GM12891 (cell line): ENCODE measurements at places on chromosomes 3 and 15.

- DNase-seq = no peak
Observed at GRCh38 chr15:49041426-49041825, 4.8 kb downstream of the SECISBP2L start.

DNA sequence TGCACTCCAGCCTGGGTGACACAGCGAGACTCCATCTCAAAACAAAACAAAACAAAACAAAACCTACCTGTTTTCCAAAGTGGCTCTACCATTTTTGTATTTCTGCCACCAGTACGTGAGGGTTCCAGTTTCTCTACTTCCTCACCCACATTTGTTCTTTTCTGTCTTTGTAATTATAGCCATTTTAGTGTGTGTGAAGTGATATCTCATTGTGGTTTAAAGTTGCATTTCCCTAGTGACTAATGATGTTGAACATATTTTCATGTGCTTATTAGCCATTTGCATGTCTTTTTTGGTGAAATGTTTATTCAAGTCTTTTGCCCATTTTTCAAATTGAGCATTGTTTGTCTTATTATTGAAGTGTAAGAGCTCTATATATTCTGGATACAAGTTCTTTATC lies 50.7 kb downstream of the TRA2B start:
- no peak for DNase-seq

DNA sequence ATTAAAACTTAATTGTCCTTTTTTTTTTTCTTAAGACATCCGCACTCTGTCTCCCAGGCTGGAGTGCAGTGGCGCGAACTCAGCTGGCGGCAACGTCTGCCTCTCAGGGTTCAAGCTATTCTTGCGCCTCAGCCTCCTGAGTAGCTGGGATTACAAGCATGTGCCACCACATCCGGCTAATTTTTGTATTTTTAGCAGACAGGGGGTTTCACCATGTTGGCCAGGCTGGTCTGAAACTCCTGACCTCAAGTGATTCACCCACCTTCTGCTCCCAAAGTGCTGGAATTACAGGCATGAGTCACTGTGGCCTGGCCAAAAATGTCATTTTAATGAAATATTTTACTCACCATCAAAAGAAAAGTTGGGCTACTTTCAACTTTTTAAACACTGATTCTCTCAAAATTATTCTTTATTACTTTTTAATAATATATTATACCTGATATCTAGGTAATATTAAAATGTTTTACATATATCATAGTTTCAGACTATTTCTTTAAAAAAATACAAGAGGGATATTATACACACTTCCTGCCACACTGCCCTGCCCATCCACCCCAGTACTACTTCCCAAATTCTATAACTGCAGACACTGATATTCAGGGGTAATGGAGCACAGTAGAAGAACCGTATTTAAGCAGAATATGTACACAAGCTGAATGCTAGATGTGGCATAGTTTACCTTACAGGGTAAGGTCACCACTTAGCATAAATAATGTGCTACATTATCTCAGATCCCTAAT lies 723.9 kb upstream of the ZNF385D start:
- DNase-seq = no peak

- no peak for DNase-seq
Observed at GRCh38 chr3:141386611-141387111, 18.4 kb downstream of the ZBTB38 start.

- DNase-seq = no peak
Observed at GRCh38 chr3:148828136-148828690, 602 bp downstream of the CPB1 start.

DNA sequence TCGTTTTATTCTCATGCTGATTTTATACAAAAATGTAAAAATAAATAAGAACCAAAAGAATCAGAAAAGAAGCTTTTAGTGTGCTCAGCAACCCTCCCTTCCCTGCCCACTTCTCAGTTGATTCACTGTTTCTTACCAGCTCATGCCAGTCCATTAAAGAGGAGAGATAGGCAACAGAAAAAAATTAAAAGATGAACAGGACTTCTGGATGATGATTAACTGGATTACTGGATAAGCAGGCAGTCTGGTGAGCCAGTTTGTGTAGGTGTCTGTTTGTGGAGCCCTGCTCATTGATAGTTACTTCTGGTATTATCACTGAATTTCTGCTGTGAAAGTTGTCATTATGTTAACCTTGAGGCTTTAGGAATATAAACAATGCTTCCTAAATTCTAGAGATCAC lies 15.1 kb upstream of the GPR171 start:
- DNase-seq = no peak

GRCh38 chr3:184808021-184808420 lies 3.9 kb upstream of the VPS8 start:
- DNase-seq = no peak

GRCh38 chr3:119669906-119670570 lies 7.2 kb downstream of the COX17 start:
- DNase-seq = no peak

DNA sequence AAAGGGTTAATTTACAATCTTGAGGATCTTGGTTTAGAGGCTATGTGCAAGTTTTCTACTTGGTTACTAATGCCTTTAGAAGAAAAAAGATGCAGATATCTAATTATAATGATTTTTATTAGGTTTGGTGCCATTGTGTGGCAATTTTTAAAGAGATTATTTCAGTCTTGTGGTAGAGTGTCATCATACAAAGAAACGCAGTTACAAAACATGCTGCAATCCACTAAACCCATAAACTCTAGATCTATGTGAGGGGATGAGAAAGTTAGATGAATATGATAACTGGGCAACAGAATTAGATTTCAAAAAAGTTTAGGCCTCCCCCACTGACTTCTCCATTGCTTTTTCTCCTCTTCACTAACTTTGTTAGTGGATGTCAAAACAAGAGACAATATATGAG lies 106.0 kb downstream of the ARPP21 start:
- DNase-seq = no peak

DNA sequence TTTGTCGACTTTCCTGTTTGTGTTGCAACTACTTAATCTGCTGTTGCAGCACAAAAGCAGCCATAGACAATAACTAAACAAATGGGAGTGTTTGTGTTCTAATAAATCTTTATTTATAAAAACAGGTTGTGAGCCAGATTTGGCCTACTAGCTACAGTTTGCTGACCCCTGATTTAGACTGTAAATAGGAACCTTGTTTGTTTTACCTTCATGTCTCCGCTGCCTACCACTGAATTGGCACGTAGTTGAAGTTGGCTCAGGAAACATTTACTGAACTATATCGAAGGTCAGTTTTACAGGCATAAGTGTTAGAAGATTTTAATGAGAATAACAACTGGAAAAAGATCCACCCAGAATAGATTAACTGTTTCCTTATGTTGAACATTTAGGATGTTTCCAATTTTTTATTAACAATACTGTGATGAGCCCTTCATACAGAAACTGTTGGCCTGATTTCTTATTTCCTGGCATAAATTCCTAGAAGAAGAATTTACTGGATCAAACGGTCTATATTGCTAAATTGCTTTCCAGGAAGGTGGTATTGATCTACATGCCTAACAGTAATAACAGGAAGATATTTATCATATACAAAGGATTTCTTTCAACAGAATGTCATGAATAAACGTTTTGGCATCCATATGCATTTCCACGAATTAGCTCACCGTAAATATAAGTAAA lies 156.2 kb upstream of the NR2E3 start:
- no peak for DNase-seq

DNA sequence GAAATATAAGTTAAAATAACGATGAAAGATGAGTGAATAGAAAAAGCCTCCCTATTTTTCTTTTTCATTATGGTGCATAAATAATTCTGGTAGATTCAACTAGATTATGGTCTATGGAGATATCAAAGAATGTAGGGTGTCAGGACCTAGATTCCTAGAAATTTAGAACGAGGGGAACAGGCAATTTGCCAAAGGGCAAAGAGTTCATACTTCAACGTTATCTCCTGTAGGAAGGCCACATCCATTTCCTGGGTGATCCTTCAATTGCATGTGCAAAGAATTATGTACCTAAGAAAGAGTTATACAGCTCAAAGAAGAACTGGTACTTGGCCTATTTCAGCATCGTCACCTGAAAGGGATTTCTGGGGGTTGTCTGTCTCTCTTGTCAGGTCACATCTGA lies 351.8 kb downstream of the FOXP1 start:
- DNase-seq = no peak

GRCh38 chr3:120147072-120147871 lies 53.0 kb upstream of the GSK3B start:
- DNase-seq = no peak

DNA sequence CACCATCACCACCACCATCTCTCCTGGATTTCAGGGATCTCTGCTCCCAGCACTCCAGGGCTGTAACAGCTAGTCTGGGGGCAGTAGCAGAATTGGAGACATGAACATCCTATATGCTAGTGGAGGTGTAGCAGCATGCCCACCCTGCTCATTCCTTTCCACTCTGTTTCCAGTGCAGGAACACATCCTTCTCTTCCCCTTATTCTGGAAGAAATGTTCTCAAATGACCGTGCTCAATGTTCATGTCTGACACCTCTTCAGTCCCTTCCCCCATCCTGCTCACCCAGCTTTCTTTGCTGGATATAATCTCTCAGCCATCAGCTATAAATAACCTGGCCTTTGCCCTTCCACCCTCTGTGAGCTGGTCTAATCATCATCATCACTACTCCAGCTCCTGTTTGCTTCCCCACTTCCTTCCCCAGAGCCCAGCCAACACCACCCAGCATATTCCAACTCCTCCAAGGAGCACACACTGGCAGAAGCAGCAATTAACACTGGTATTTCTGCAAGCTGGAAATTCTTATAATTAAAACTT lies 31.1 kb downstream of the DCLK3 start:
- no peak for DNase-seq

DNA sequence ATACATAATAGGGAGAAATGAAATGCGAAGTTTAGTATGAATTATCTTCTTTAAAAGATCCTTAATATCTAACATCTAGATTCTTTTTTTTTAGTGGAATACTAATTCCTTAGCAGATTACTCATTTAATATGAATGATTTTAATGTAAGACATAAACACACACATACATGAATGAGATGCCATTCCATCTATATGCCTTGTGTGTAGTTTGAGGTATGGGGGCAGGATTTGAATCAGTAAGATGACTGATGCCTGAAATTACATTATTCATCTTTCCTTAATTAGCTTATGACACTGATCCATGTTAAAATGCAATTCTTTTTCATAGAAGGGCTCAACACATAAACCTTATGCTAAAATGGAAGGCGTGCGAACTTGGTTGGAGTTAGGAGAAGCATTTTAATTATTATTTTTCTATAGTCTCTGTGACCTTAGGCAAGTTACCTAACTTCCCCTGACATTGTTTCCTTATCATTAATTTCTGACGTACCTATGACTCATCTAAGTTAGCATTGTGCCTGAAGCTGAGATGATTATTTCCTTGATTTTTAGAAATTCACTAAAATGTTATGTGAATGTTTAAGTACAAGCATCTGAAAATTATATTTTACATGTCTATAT lies 10.8 kb upstream of the BNIP2 start:
- DNase-seq = no peak

- no peak for DNase-seq
Observed at GRCh38 chr15:90062023-90062442, 40.2 kb downstream of the IDH2 start.

- no peak for DNase-seq
Observed at GRCh38 chr3:60094392-60094947, 1044.6 kb upstream of the CFAP20DC start.

DNA sequence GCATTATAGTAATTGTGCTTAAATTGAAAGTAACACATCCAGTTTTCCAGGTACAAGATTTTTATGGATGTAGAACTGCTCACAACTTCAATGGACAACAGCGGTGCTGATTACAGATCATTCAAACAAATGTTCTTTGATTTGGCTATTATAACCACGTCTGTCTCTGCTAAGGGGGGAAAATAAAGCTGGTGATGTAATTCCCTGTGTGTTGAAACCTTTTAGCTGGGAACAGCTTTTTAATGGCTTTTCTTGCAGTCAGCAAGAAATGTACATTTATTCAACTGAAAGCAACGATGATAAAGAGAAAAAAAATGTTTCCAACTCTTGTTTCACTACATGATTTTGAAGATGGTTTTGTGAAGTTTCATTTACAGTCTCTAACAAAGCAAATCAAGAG lies 431.9 kb upstream of the AGTR1 start:
- no peak for DNase-seq

GRCh38 chr3:99856437-99857220 lies 39.0 kb downstream of the CMSS1 start:
- DNase-seq = no peak

DNA sequence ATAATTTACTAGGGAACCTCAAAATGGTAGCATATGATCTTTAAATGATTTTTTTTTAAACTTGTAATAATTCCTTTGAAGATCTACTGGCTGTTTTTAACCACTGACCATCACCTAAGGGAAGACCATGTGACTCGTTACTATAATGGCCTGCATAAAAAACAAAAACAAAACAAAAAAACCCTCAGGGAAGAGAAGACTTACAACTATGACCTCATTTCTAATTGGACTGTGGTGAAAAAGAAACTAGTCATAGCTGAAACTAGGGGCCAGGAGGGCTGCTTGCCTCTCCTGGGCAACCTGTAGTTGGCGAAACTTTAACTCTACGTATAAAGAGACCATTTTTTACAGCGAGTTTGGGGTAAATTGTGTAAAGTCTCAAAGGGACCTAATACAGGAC lies 23.0 kb downstream of the PAQR9 start:
- DNase-seq = no peak

DNA sequence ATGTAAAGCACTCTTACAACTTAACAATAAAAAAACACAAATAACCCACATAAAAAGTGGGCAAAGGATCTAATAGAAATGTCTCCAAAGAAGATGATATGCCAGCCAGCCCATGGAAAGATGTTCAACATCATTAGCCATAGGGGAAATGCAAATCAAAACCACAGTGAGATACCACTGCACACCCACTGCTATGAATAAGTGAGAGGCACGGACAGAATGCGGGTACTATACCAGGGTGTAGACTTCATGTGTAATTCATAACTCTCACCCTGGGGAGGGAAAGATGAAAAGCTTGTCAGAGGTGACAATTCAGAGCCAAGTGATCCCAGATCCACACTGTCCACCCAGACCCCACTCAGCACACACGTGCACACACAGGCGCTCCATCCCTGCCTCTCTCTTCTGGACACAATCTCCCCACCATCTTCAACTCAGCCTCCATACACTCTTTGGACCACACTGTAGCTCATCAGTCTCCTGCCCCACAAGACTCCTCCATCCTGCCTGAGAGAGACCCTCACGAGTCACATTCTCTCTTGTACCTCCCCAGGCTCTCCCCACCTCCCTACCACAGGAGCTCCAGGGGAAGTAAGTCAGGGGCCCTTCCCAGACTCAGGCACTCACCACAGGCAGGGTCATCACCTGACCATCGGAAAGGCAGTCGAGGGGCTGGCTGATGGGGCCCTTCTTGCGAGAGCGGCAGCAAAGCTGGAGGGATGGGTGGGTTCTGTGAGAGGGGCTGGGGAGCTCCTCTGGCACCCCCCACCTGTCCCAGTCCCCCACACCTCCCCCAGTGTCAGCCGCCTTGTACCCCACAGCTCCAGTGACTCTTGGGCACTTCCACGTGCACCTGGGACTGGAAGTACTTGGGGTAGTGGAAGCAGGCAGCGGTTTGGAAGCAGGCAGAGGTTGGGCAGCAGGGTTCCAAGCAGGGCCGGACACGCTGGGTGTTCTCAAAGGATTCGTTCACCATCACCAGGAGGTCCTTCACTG lies 21.3 kb downstream of the PLA2G4E start:
- DNase-seq = no peak
